ENCODE measurements at places on chromosomes 7 and 10.

DNA sequence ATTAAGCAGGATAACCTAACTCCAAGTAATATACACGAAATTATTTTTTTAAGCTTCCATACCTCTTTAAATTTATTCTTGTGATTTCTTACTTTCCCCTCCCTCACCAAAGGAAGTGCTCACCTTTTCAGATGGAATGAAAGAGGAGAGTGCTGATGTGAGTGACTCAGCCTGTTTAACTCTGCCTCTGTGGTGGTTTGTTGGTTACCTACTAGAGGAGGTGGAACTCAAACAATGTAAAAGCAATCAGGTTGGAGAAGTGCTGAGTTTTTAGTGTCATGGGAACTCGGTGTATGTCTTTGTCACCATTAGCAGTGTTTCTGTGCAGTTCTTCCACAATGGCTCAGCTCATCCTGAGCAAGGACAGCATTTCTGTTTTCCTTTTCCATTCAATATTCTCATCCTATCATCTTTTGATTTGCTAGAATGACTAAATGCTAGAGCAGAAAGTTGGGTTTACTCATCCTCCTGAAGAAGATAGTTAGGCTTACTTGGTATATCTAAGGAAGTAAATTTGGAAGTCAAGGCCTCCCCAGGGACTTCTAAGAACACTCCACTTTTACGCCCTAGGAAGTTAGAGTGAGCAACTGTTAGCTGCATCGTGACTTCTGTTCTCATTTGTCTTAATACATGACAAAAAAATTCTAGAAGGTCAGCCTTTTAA, 6.0 kb downstream of the ADD3 start:
- no peak for DNase-seq

GRCh38 chr10:25483999-25484398, 309.2 kb downstream of the GPR158 start:
- no peak for DNase-seq

DNA sequence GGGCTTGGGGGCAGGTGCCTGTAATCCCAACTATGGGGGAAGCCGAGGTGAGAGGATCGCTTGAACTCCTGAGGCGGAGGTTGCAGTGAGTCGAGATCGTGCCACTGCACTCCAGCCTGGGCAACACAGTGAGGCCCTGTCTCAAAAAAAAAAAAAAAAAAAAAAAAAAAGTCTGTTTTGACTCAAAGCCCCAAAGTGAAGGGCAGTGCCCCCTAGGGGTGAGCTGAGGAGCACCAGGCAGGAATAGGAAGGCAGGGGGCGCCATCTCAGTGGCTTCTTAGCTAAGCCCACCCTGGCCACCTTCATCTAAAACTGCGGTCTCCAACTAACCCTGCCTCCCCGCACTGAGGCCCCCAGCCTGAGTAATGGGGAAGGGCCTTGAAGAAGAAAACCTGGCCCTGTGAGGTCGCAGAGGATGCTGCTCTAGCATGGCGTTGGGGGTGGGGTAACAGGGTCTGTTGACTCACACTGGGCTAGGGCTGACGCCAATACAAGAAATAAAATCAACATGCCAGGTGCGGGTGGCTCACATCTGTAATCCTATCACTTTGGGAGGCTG, 9.8 kb downstream of the PODXL start:
- DNase-seq: no peak

- DNase-seq: no peak
Observed at GRCh38 chr10:118045158-118045836, 1.4 kb downstream of the RAB11FIP2 start.

DNA sequence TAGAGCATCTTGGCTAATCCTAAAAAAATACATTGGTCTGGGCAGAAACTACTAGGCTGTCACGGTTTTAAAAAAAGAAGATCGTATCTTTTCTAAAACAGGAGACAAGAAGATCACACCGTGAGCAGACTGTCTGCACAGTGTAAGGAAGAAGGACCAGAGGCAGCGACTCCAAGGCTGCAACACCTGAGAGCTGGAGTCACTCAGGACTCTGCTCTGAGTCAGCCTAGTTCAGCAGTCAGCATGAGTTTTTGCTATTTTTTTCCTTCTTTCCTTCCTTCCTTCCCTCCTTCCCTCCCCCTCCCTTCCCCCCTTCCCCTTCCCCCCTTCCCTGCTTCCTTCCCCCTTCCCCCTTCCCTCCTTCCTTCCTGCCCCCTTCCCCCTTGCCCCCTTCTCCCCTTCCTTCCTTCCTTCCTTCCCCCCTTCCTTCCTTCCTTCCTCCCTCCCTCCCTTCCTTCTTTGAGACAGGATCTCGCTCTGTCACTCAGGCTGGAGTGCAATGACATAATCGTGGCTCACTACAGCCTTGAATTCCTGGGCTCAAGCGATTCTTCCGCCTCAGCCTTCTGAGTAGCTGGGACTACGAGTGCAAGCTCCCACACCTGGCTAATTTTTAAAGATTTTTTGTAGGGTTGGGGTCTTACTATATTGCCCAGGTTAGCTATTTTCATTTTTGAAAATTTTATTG, 24.4 kb downstream of the BAG3 start:
- no peak for DNase-seq

- DNase-seq: no peak
Observed at GRCh38 chr7:143846692-143847091, 55.3 kb downstream of the TCAF1 start.

Measured in progenitor cell of endocrine pancreas (in vitro differentiated cells).